ENCODE measurements at places on chromosomes 2 and 18.

DNA sequence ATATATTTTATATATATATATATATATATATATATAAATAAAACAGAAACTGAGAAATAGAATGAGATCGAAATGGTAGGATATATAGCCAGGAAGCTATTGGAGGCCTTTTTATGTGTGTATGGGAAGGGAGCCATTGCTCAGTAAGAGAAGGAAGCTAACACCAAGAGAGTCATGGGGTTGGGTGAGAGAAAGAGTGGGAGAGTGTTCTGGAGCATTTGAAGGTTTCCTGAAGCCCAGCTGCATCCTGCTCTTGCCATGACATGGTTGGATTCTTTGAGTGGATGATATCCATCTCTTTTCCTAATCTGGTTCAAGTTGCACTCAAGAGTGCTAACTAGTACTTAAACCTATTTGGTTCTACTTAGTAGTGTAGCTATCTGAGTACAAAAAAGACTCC, 282.3 kb downstream of the DYSF start:
- no peak for DNase-seq

DNA sequence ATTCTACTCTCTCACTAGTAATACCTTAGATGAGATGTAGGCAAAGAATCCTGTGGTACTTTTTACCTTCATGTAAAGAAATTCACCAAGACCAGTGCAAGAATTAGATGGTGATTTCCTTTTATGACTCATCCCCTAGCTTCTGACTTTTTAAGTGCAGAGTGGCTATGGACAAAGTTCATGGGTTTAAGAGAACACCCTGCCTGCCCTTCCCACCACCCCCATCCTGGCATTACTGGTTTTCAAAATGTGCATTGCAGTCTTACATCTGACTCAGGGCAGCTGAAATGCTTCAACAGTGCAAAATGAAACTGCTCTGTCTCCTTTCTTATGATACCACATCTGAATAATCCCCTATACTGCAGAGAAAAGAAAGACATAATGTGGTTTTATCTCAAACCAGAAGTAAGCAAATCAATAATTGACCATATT, 22.6 kb downstream of the MAIP1 start:
- peak; percentile 44 for DNase-seq

DNA sequence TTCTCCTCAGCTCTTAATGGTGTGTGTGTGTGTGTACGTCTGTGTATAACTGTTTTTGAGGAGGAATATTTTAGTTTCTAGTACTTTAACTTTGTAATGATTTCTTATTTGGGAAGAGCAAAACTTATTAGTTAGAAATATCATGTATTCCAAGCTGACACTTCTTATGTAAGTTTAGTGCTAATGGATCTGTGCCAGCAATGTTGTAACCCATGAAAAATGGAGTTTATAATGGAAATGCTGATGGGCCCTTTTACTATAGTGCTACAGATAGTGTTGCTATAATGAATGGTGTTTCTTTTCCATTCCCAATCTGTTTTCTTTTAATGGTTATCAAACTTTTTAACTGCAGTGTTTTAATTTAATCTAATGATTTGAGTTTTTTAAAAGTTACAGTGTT, 49.8 kb upstream of the OTX1 start:
- DNase-seq = no peak

GRCh38 chr2:233938676-233939370, 21.6 kb downstream of the TRPM8 start:
- DNase-seq = no peak

- peak; percentile 84 for DNase-seq
Observed at GRCh38 chr2:221999717-222000116, 299.1 kb downstream of the PAX3 start.

DNA sequence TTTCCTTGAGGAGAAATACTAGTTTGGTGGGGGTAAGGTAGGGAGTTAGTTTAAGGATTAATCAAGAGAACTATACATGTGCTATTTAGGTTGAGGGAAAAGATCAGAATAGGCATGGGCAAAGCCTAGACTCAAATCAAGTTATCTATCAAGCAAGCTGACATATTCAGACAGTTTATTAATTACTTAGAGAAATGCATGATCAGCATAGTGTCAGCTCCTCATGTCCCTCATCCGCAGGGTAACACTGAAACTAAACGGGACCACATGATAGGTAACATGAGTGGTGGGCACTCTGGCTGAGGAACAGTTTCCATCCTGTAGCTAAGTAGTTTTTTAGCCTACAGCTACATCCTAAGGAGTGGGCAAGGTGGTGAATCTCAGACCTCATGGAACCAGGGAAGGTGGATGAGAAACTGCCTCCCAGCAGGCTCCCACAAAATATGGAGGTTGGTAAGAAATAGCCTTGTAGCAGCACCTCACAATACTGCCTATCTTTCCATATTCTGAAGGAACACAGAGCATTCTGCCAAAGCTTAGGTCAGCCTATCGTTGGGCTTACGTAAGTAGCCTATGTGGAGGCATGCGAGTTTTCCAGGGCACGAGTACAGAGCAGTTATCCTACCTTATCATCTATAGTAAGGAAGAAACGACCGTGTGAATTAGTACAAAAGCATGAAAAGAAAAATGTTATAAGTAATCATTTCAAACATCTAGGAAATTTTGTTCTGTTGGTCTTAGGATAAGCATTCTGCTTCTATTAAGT, 18.4 kb downstream of the ZC3H6 start:
- no peak for DNase-seq

DNA sequence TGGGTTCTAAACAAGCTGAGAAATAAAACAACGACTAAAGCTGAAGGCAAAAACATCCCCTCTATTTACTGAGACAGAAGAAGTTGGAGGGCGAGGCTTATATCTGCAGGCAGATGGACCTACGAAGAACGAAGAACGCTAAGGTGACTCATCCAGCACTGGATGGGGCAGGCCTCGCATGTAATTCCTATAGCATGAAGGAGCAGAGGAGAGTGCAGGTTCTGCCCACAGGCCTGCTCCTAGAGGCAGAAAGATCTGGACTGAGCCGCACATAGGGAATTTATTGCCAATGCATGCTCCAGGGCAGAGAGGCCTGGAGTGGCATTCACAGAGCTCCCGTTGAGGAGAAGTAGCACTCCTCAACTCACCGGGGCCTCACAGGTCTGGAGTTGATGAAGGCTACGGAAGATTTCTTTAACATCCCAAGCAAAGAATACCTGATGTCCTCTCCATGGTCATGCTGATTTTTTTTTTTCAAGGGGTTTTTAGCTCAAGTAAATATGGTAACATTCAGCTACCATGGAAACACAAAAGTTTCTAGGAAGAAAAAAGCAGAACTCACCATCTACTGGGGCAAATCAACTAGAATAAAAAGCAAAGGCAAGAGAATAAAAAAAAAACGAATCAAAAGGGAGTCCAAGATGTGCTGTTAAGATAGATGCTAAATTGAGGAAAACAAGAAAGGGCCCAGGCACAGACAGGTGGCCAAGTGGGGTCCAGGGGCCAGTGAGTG, 10.4 kb upstream of the METTL21A start:
- DNase-seq = no peak

- DNase-seq = no peak
Observed at GRCh38 chr2:39981883-39982311, 202.8 kb upstream of the THUMPD2 start.

GRCh38 chr2:101854877-101855276, 136.9 kb upstream of the IL1R2 start:
- no peak for DNase-seq

DNA sequence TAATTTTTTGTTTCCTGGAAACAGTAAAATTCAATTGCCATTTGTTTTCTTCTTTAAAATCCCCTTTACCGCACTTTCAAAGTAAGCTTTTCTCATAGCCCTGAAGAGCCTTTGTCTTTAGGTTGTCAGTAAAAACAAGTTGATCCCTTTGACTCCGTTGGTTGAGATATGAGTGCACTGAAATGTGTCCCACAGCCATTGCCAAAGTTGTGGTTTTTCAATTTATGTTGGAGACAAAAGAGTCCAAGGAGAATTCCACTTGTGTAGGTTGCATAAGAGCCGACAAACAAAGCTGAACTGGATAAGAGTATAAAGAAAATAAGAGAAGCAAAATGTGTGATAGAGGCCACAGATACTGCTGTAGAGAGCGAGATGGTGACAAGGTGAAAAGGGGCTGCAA, 26.1 kb upstream of the HNMT start:
- DNase-seq = no peak

- DNase-seq = no peak
Observed at GRCh38 chr2:74119339-74119738, 28.4 kb downstream of the BOLA3 start.

DNA sequence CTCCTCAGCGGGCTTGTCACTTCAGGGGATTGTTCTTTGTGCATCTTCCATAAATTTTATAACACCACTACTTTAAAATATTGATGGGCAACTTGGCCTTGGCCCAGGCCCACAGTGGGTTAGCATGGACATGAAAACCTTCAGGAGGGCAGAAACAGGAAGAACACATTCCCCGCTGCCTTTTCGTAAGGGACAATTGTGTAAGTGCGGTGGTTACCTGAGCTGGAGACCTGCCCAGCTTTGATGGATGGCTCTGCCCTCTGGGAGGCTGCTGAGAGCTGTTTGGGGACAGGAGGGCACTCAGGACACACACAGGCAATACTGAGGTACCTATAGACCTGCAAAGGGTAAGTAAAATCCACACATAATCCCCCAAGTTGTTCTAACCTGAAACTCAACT, 46.8 kb downstream of the FECH start:
- DNase-seq = no peak

DNA sequence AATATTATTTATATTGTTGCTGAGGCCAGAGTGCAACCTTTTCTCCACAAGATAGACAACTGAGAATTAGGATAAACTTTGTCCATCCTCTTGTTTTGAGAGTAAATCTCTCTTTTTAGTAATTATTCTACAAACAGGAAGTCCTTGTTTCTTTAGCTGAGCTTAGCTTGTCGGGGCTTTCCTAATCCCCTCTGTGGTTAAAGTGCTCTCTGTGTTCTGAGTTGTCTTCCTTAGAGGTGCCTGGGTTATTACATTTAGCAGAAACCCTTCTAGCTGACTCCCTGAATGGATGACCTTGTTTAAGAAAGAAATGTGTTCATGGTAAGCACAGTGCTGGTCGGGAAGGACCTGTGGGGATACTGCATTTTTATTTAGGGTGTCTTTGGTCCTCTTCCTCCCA, 12.7 kb downstream of the USP39 start:
- no peak for DNase-seq

DNA sequence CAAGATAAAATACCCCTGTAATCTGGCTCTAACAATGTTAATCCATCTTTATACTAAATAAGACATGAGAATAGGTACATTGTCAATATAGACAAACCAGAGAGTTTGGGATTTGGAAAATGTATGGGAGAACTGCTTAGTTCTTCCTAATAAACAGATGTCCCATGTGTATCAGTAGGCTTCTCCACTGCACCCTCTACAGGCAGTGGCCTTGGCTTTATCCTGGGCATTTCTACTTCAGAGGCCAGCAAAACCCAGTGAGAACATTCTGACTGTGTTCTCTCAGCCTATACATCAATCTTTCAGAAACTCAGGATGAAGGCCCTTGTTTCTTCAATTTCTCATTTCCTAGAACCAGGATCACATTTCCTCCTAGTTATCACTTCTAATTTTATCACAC, 1167.5 kb upstream of the ACVR2A start:
- no peak for DNase-seq

DNA sequence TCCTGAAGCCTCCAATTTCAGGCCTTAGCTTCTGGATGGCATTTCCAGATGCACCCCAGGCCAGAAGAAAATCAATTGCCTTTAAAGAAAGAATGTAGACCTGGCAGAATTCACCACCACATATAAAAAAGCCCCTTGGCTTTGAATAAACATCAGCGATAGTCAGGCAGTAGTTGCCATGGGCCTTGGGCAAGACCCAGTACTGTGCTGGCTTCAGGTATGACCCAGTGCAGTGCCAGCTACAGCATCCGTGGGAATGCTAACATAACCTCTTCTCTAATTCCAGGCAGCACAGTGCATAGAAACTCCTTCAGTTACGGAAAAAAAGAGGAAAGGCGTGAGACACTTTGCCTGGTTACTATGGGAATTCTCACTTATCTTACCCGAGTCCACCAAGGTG, 539.6 kb upstream of the LRRTM4 start:
- no peak for DNase-seq

- peak; percentile 23 for DNase-seq
Observed at GRCh38 chr2:136327162-136327852, 209.4 kb upstream of the CXCR4 start.

- no peak for DNase-seq
Observed at GRCh38 chr2:54845094-54845493, 121.6 kb downstream of the EML6 start.

- DNase-seq = no peak
Observed at GRCh38 chr2:56263876-56264275, 80.1 kb downstream of the CCDC85A start.

DNA sequence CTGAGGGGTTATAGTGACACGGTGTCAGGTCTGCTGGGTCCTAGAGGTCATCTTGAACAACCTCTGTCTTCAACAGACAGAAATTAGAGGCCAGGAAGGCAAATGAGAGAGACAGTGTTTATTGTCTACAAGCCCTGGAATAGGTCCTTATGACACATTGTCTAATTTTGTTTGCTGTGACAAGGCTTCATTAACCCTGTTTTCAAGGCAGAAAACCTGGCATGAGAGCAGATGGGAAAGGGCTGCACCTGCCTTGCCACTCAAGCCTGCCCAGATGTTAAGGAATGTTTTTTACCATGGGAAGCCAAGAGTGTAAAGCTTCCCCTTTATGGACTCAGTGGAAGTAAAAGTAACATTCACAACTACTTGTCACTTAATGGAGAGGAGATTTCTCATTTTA, 275.3 kb downstream of the KCNS3 start:
- DNase-seq = no peak

GRCh38 chr2:18950361-18950851, 361.0 kb upstream of the NT5C1B start:
- no peak for DNase-seq

GRCh38 chr18:11548396-11548795, 61.0 kb upstream of the SLC35G4 start:
- no peak for DNase-seq

DNA sequence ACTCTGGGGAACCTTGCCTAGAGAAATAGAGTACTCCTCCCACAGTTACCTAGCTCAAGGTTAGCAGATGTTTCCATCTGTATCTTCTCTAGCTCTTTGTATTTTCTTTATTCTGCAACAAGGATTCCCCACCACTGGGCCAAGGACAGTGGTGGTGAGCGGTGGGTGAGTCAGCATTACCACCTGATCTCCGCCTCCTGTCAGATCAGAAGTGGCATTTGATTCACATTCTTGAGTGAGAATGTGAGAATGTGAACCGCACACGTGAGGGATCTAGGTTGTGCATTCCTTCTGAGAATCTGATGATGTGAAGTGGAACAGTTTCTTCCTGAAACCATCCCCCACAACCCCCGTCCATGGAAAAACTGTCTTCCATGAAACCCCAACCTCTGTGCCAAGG, 9.0 kb downstream of the EPB41L3 start:
- no peak for DNase-seq

DNA sequence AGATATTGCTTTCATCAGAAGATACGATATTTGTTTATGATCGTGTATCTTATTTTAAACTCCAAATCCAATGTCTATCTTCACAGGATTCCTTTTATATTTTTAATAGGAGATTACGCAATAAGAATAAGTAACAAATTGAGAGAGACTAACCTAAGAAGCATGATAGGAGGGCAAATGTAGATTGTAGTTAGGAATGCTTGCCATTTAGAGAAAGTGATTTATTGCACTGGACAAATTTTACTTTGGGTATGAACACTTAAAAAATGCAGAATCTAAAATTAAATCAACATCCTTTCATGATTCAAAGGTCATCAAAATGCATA, 563.4 kb upstream of the POU3F3 start:
- DNase-seq = no peak
